Left colon (tissue), 2 donors: ENCODE measurements at places on chromosomes 5 and 9.

DNA sequence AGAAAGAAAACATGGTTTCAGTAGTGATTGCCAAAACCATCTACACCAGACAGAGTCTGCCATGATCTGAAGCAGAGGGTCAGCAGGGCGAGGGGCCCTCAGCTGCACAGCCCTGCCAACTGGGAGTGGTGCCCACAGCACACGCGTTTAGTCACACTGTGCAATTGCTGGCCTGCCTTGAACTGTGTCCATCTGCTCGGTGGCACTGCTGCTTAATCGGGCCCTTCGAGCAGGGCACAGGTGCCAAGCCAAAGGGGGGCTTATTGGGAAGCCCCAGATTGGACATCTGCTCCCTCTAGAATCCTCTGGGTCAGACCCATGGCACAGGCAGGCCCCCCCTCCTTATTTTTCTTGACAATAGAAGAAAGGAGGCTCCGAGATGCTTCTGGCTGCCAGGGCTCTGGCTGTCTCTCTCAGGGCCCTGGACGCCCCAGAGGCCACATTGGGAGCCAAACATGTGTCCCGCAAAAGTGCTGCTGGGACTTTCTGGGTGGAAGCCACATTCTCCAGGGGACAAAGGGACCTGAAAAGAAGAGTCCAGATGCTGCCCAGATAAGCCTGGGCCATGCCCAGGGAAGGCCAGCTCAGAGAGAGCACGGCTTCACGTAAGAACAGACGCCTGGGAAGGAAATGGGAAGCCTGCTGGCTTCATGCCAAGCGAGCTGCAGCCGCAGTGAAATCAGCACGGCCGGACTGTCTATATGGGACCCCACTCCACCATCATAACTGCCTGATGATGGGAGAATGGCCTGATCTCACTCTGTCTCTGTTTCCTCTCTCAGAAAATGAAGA, 349.2 kb downstream of the GADD45G start:
- DNase-seq = no peak

GRCh38 chr5:94212476-94212875, 405.9 kb downstream of the KIAA0825 start:
- no peak for DNase-seq

GRCh38 chr9:124126648-124127646, 115.4 kb downstream of the LHX2 start:
- DNase-seq = peak; percentile 60

- DNase-seq = no peak
Measured at GRCh38 chr9:82539856-82540579, 522.9 kb downstream of the RASEF start.

DNA sequence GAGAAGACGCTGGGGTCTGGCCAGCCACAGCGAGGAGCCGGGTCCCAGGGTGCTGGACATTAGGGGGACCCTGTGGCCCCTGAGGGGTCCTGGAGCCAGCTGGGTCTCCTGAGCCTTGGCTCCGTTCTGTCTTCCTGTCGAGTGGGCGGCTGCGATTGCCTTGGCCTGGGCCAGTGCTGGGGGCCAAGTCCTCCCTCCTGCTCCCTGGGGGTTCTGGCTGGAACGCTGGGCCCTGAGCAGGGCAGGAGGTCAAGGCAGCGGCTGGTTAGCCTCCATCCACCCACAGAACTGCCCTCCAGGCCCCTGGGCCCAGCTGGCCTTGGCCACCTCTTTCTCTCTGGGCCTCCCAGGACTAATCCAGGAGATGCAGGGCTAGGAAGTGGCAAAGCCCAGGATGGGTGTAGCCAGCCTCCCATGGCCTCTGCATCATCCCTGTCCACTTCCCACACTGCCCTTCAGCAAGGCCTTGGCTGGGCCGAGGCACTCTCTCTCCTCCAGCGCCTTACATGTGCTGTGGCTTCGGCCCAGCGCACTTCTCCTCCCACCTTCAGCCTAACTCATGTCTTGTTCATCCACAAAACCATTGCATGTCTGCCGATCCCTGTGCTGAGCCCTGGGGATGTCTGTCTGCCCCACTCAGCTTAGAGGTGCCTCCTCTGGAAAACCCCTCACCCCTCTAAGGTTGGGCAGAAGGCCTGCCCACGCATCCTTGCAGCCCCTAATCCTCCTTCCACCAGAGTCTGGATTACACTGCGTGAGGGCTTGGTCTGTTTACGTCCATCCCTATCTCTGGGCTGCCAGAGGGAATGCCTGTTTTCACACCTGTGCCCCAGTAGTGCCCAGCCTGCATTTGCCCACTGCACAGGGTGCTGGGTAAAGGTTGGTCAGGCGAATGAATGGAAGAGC, 5.0 kb downstream of the LAMC3 start:
- no peak for DNase-seq

GRCh38 chr5:61277781-61278180, 54.3 kb upstream of the ZSWIM6 start:
- no peak for DNase-seq
